ENCODE measurements at places on chromosomes 1 and 21.

DNA sequence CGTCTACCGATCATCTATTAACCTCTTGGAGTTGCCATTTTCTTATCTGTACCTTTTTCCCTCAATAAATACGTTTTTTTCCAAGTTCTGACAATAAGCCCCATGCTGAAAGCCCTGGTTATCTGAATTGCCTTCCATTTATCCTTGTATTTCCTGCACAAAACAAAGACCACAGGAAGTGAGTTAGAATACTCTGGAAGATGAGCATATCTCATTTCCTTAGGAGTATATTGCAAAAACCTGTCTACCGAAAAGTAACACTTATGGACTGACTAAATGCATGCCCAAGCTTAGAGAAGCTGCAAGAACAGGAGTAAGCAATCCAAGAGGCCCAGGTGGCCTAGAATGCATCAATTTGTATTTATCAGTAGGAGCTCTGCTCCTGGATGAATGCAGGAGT lies 39.9 kb downstream of the DIRAS3 start:
- no peak for DNase-seq

DNA sequence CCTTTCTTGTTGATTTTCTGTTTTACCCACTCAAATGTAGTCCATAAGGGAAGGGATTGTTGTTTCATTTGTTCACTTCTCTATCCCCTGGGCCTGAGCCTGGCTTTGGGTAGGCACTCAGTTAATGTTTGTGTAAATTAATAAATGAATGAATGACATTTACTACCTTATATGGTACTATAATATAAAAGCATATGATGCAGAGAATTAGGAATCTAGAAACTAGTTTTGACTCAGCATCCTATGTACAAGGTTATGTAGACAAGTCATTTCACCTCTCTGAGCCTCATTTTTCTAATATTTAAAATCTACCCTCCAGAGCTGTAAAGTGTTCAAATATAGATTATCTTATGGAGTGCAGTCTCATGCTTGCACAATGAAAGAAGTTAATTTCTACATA lies 68.9 kb upstream of the S1PR1 start:
- no peak for DNase-seq

DNA sequence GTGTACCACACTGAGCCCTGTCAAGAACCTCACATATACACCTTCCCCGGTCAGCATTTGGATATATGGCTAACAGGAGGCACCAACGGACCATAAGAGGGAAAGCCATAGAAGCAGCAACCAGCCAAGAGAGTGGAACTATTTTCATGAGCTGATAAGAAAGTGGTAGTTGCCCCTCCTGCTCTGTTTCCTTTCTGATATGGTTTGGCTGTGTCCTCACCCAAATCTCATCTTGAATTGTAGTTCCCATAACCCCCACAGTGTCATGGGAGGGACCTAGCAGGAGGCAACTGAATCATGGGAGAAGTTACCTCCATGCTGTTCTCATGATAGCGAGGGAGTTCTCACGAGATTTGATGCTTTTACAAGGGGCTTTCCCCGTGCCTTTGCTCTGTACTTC lies 366.1 kb upstream of the DAB1 start:
- DNase-seq: no peak

GRCh38 chr1:114152089-114152507 lies 1.6 kb downstream of the SYT6 start:
- no peak for DNase-seq

- DNase-seq: no peak
Measured at GRCh38 chr1:69611316-69611715, 43.6 kb downstream of the LRRC7 start.

DNA sequence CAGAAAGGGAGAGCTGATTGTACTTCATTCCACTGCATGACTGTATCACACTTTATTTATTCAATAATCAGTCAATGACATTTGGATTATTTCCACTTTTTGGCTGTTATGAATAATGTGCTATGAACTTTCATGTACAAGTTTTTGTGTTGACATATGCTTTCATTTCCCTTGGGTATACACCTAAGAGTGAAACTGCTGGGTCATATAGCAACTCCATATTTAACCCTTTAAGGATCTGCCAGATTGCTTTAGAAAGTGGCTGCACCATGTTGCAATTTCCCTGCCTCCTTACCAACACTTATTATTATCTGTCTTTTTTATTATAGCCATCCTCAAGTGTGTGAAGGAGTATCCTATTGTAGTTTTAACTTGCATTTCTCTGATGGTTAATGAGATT lies 108.8 kb upstream of the KCNK1 start:
- no peak for DNase-seq

DNA sequence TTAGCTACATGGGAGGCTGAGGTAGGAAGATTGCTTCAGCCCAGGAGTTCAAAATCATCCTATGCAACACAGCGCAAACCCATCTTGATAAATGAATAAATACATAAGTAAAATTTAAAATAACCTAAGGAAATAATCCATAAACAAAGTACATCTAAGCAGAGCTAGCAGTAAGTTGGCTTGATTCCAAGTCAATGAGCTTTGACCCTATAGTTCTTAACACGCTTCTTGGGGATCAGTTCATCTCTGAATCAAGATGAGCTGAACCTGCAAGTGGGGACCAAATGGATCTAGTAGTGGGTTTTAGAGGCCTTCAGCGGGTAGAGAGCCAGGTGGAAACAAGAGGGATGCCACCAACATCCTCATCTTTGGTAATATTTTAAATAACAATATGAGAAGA lies 31.5 kb upstream of the PHGDH start:
- no peak for DNase-seq

- DNase-seq: no peak
Measured at GRCh38 chr1:21932127-21932526, 5.0 kb downstream of the HSPG2 start.

GRCh38 chr1:181057079-181057478 lies 23.3 kb downstream of the MR1 start:
- DNase-seq: no peak

GRCh38 chr1:234776876-234777855 lies 167.2 kb upstream of the IRF2BP2 start:
- DNase-seq: no peak

DNA sequence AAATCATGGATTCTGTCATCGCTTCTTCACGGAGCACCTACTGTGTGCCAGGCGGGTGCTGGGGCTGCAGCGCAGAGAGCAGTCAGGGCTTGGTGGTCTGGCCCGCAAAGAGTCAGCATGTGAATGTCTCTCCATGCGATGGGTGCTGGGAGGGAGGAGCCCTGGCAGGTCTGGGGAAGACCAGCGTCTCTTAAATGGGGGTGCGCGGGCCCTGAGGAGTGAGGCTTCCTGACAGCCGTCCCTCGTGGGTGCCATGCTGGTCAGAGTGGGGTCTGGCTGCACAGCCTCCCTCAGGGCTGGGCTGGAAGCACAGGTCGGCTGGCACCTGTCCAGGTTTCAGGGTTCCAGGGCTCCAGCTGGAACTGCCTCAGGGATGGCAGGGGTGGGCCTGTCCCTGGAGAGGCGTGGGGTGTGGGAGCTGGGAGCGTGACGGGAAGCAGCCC lies 18.5 kb downstream of the TP73 start:
- no peak for DNase-seq

DNA sequence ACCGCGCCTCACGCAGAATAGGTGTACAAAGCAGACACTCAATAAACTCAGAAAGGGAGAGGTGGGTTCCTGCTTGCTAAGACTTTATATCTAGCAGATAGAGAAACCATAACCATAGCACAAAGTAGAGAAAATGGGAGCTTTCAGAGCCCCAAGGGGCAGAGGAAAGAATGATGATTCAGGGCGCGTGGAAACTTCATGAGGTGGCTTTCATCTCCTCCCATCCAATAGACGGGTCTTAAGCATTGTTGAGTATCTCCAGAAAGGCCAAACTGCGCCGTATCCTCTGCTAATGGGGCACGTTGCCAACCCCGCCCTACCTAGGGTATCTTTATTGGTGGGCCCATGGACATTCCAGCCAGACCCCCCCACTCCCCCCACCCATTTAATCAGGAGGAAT lies 778 bp upstream of the MIXL1 start:
- no peak for DNase-seq

DNA sequence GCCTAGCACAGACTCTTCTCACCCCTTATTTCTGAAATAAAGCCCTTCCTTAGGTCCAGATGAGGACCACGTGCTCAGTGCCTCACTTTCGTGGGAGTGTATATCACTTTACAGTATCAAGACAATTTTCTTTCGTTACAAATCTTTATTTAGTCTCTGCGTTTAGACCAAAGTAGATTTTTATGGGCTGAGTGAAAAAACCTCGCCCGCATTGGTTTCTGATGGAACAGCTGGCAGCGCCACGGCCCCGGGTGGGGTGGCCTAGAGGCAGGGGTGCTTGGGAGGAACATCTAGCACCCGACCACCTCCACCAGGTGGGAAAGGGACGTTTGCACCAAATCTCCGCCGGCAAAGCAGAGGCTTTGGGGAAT lies 7.6 kb downstream of the SIM2 start:
- DNase-seq: no peak

DNA sequence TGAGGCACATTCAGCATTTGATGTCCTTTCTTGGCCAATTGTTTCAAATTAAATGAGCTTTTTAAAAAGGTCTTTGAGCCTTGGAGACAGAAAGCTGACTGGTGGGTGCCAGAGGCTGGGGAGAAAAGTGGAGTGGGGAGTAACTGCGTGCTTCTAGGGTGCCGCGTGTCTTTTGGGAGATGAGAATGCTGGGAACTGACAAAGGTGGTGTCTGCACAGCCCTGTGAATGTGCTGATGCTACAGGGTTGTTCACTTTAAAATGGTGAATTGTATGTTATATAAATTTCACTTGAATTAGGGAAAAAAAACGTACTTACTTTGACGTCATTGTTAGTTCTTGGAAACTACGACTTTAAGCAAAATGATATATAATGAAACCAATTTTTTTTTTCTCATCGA lies 8.1 kb upstream of the TFF1 start:
- no peak for DNase-seq

- no peak for DNase-seq
Measured at GRCh38 chr1:213821175-213821942, 166.4 kb upstream of the PROX1 start.

- no peak for DNase-seq
Measured at GRCh38 chr21:35288238-35288637, 239.1 kb upstream of the RUNX1 start.

All from stimulated activated CD8-positive, alpha-beta memory T cell treated with anti-CD3 and anti-CD28 coated beads, Interleukin-12 subunit alpha, Interleukin-12 subunit beta, amount 100 ng/mL, for 4 hours (primary cell).